ENCODE measurements at places on chromosomes 7 and 10.

GRCh38 chr10:87923233-87923632 is 59.8 kb downstream of the PTEN start:
- no peak for DNase-seq

DNA sequence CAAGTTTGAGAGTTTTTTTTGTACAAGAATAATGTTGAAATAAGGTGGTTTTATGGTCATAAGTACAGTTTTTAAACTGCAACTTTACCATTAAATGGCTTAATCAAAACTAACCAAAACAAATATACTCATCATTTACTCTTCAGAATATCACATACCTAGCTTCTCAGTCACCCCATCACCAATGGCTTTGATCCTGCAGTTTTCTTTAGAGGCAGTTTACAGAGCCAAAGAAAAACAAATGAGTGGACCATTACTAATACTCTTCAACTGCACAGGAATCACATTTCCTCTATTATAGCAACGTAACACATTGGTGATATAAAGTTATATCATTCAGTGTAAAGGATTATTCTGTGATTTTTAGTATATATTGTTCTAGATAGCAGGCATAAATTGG is 576.1 kb upstream of the LRRTM3 start:
- no peak for DNase-seq

DNA sequence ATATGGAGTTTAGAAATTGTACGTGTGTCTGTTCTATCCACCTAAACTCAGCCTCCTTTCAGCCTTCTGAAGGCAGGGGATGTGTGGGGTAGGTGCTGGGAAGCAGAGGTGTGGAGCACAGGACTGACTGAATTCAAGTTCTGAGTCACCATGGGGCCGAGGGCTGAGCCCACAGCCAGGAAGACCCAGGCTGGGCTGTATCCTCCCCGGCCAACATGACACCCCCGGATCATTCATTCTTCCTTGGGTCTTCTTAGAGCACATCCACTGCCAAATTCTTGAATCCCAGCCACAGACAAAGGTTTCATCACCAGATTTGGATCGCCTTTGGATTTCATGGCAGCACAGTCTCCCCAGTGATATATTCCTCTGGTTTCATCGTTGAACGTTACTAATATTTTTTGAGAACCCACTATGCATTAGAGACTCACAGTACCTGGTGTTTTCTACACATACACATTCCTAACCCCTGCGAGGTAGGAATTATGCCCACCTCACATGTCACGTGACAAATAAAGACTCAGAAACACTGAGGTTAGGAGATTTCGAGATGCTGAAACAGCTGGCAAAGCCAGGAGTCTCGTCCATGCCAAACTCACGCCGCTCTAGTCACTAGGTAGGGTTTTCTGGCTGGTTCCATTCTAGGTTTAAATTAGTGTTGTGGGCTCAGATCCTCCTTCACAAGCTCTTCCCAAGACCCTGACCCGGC is 26.9 kb downstream of the CCDC3 start:
- no peak for DNase-seq

GRCh38 chr7:128391805-128392204 is 18.0 kb downstream of the IMPDH1 start:
- DNase-seq: no peak

DNA sequence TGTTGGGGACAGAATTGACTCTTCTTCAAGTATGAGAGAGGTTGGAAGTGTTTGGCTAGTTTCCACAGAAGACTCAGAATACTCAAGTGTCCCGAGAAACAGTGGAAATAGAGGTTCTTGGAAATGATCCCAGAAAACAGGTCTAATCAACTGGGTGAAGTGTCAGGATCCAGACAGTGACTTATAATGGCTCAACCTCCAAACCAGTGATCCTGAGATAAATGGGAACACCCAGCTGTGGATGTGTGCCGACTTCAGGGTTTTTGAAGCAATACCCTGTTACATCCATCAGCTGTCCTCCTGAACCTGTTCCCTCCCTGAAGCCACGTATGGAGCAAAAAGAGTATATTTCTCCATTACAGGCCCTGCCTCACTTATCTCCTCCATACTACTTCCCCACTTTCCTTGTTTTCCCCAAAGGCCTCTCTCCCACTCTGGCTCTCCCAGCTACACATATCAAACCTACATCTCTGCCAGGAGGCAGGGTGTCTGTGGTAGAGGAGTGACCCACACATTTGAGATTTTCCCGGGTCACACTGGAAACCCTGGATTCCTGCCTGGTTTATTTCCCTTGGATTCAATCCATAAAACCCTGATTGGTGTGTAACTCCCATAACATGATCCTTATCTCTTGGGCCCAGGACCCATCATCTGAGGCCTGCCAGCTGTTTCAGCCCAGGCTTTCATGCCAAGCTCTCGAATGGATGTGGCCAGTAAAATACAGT is 17.6 kb upstream of the ELOVL3 start:
- DNase-seq: no peak

DNA sequence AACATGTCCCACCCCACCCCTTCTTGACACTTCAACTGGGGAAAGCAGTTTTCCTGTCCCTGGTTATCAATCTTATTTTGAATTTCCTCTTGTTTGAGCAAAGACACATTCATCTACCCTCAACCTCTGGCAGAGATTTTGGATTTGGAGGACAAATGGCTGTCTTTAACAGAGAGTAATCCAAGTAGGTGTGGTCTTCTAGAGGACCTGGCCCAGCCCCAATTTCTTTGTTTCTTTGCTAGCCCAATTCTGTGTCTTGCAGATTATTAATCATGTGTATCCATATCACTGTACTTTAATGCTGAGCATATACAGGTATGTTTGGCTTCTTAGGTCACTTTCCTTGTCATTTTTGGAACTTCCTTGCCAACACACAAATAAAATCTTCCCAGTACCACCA is 58.8 kb upstream of the ADCY1 start:
- no peak for DNase-seq

- no peak for DNase-seq
Measured at GRCh38 chr7:129605960-129606614, 5.4 kb upstream of the NRF1 start.

GRCh38 chr7:149071641-149072437 is 18.7 kb downstream of the ZNF786 start:
- DNase-seq: no peak

DNA sequence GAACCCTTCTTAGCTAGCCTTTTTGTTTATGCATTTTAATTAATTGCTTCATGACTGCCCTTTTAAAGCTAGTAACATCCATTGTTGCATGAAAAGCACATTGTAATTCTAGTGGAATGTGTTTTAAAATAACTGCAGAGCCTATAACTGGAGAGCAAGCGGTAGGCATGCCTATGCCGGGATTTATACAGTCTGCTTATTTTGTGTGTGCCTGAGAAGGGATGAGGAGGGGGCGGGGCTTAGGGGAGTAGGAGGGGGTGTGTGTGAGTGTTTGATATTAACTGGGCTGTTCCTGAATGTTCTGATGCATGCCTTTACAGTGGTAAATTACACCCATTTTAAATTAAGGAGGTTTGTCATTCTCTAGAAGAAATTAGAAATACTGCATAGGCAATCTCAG is 208.1 kb downstream of the TCF7L2 start:
- DNase-seq: peak; percentile 9

DNA sequence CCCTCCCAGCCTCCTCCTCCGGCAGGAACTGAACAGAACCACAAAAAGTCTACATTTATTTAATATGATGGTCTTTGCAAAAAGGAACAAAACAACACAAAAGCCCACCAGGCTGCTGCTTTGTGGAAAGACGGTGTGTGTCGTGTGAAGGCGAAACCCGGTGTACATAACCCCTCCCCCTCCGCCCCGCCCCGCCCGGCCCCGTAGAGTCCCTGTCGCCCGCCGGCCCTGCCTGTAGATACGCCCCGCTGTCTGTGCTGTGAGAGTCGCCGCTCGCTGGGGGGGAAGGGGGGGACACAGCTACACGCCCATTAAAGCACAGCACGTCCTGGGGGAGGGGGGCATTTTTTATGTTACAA is 83.3 kb downstream of the PAX2 start:
- no peak for DNase-seq

DNA sequence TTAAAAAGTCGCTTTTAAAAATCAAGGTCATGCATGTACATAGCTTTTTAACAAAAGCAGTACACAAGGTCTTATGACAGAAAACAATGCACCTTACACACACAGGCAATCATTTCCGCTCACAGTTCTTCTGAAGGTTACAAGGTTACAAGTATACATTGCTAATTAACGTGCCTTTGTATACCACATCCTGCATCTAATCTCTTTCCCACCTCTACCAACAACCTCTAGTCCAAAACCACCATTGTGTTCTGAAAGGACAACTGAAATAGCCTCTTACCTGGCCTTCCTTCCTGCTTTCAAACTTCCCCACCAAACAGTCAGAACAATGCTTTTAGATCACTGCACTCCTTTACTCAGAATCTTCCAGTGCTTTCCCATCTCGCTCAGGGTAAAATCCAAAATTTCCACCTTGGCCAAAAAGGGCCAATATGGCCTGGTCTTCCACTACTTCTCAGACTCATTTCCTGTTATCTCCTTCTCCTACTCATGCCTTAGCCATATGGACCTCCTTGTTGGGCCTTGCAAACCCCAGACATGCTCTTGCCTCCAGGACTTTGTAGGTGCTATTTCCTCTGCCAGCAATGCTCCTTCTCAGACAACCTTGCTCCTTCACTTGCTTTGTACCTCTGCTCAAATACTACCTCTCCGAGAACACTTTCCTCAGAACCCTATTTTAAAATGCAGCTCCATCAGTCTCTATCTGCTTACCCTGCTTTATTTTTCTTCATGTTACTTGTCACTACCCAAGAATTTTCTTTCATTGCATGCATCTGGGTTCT is 205.4 kb downstream of the DNAJC1 start:
- DNase-seq: no peak

GRCh38 chr10:69734797-69735468 is 66.8 kb upstream of the COL13A1 start:
- DNase-seq: no peak

GRCh38 chr7:13541326-13541725 is 448.1 kb downstream of the ETV1 start:
- DNase-seq: no peak

- no peak for DNase-seq
Measured at GRCh38 chr10:48881937-48882336, 57.7 kb downstream of the LRRC18 start.

GRCh38 chr7:99098824-99099498 is 44.9 kb downstream of the SMURF1 start:
- peak; percentile 28 for DNase-seq

DNA sequence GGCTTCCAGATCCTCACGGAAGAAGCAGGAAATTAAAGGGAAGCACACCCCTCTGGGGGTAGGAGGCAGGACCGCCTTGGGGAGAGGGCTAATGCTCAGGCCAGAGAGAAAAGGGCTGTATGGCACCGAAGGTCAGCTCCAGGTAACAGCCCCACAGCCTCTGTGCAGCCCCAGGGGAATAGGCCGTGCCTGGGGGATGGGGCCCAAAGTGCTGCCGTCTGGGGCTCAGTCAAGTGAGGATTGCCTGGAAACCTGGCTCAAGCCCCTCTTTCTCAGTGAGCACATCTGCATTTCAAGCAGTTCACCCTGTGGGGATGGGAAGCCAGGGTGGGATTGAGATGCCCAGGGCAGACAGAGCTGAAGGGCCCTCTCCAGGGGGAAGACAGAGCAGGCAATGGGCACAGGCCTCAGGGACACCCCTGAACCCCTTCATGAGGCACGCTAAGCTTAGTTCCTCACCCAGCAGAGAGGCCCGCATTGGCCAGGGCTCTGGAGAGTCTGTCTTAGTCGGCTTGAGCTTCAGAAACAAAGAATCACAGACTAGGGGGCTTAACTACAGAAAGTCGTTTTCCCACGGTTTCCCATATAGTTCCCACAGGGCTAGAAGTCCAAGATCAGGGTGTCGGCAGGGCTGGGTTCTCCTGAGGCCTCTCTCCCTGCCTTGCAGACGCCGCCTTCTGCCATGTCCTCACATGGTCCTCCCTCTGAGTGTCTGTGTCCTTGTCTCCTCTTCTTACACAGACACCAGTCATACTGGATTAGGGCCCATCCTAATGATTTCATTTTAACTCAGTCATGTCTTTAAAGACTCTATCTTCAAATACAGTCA is 118.2 kb downstream of the PTPN20 start:
- DNase-seq: no peak

- no peak for DNase-seq
Measured at GRCh38 chr10:11161096-11161495, 143.4 kb downstream of the CELF2 start.

GRCh38 chr10:88211230-88211629 is 347.8 kb downstream of the PTEN start:
- no peak for DNase-seq

GRCh38 chr10:71244431-71245419 is 32.4 kb downstream of the UNC5B start:
- DNase-seq: peak; percentile 64

GRCh38 chr10:44264244-44264643 is 120.7 kb downstream of the CXCL12 start:
- DNase-seq: no peak

GRCh38 chr7:151453326-151453791 is 13.4 kb upstream of the CRYGN start:
- no peak for DNase-seq

DNA sequence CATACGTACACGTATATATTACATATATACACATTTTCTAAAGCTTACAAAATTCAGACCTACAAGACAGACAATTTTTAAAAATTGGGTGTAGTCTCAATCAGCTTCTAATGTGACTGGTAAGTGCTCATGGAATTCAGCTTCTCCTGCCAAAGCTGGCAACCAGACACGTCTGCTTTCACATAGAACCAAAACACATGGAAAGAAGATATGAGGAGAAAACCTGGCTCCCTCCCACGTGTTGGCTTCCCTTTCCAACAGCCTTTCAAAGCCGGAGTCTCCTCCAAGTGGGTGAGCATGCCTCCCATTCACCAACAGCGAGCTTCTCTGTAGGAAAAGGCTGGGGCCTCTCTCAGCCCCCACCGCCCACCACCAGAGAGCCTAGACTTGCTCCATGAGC is 33.4 kb downstream of the CDCA7L start:
- no peak for DNase-seq

DNA sequence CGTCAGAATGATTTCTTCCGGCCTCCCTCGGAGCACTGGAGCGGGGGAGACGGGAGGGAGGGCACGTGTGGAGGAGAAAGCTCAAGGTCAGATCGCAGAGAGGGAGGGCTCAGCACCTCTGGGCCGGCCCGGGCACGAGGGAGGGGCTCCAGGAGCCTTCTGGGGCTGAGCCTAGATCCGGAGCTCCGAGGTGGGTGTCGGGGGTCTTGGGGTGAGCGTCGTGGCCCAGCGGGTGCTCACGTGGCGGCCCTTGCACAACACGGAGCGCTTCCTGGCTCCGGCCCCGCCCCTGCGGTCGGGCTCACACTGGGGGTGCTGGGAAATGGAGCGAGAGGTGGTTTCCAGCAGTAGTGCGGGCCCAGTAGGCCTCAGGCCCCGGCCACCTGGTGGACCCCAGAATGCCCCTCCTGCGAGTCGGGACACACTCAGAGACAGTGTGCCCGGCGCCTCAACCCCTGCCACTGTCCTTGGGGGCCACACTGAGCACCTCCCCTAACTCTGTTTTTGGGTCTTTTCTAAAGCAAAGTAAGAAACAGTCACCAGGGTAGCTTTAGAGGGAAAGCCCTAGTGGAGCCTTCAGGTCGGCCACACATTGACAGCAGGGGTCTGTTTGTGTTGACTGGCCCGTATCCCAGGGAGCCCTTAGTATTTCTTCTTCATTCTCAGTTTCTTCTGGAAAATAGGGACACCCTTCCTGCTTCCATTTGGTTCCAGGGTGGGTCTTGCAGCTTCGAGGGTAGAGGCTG is 798 bp downstream of the PPIF start:
- DNase-seq: peak; percentile 68

Measured in RWPE1 (cell line).